Right cardiac atrium (tissue), 5 donors: ENCODE measurements at places on chromosomes 6 and 20. TPM values are rescaled to one million over a fixed set of nuclear protein-coding genes. Genes with fewer than 3 reads are reported as not detected.

Gene SYTL3
- 10.2 TPM for total RNA-seq

Gene POM121L2
- total RNA-seq = not detected

Gene LRRC1
- 3.2 TPM for total RNA-seq

Gene TRIM10
- total RNA-seq = not detected

Gene EFCAB8
- total RNA-seq = 0.64 TPM

Gene PAX1
- not detected for total RNA-seq

Gene CAPN11
- total RNA-seq = not detected

Gene VIP
- 0.91 TPM for total RNA-seq

Gene CST5
- total RNA-seq = not detected

DNA sequence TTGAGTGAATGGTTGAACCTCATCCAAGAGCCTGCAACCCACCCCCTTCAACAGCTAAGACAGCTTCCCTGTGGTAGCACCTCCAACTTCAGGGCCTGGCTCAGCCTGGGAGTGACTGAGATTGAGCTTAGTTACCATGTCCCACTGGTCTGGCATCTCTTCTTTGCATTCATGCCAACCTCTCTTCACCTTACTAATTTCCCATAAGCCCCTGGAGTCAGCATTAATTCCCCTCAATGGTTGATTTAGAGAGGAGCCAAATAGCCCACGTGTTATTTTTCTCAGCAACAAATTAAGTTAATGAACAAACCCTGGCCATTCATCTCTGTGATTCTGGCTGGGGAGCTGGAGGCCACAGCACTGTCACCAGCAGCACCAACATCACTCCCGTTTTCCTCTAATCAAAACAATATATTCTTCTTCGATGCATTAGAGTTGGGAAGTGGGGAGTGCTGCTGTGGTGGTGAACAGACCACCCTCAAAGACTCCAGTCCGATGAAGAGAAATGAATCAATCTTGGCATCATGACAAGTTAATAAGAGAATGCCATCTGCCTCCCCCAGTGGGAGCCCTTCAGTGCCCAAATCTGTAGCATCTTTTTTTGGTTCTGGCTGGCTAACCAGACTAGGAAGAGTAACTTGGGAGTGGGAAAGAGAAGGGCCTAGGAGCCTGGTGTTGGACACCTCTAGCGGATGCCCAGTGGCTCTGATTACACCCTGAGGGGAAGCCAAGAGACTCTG lies 316.9 kb upstream of the RNF24 start:
- DNase-seq = no peak

- DNase-seq = no peak
These were observed 124.2 kb upstream of the PTPN1 start for GRCh38 chr20:50385733-50386640.

DNA sequence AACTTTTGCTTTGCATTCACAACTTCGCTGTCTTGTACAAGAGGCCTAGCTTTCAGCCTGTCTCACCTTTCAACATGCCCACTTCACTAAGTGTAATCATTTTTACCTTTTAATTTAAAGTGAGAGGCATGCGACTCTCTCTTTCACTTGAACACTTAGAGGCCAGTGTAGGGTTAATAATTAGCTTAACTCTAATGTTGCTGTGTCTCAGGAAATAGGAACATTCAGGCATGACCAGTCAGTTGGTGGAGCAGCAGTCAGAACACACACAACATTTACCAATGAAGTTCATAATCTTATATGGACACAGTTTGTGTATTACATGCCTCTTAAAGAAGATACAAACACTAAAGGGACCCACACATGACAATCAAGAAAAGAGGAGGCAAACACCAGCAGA lies 47.6 kb downstream of the HTR1B start:
- DNase-seq = no peak

DNA sequence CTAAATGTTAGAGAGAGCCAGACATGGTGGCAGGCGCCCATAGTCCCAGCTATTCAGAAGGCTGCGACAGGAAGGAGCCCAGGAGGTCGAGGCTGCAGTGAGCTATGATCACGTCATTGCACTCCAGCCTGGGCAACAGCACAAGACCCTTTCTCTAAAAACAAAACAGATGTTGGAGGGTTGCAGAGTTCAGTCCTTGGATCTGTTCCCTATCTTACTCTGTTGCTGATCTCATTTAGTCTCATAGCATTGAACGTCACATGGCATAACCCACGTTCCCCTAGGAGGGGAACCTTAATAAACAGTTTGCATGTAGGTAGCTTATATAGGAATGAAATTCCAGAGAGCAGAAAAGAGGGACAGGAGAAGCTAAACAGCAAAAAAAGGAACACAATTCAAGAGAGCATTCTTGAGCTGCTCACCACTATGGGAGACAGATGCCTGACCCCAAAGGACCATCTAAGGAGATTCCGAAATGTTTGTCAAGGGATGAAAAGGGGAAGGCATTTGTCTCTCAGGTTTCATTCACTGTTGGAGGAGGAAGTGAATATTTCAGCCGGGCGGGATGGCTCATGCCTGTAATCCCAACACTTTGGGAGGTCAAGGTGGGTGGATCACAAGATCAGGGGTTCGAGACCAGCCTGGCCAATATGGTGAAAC lies 54.6 kb upstream of the PIM1 start:
- no peak for DNase-seq

- DNase-seq = no peak
These were observed 35.1 kb downstream of the TIAM2 start for GRCh38 chr6:155030148-155030720.

DNA sequence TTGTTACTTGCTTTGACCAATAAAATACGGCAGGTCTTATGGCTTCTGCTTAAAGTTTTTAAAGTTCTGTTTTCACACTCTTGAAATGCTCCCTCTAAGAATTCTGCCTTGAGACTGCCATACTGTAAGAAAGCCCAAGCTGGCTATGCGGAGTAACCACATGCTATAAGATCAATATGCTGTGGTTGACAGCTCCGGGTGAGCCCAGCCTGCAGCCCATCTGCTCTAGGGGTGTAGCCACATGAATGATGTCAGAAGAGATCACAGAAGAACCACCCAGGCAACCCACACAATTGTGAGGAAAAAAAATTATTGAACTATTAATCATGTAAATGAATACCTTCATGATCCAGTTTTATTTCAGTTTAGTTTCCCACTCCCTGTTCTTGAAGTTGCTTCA lies 26.1 kb upstream of the SH3BGRL2 start:
- DNase-seq = no peak

- DNase-seq = no peak
These were observed 82.2 kb downstream of the CHMP4B start for GRCh38 chr20:33893314-33893713.

- DNase-seq = no peak
These were observed 152.3 kb upstream of the RPS6KA2 start for GRCh38 chr6:166779381-166779780.

DNA sequence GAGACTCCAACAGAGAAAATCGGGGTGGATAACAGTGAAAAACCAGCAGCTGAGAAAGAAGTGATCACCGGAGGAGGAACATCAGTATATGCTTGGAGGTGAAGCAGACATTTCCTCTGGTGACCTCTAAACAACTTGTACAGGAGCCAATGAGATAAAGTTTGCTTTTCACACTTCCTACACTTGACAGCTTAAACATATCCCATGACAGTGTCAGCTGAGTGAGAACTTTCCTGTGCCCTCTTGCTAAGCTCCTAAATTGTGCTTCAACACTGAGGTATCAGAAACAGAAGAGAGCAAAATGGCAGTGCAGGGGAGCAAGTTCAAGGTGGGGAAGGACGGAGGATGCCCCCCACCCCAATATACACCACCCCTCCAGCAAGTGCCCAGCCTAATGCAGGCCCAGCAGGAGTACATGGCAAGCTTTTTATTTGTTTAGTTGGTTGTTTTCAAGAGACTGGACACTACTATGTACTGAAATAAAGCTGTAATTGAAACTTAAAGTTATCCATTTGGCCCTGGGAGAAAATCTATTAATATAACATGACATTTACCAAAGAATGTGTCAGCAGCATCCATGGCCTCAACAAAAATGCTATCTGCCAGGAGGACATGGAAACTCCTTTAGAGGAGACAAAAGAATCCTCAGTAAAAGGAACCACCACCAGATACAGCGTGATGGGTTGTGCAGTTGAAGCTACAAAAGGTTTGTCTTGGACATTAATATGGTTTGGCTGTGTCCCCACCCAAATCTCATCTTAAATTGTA lies 540.2 kb downstream of the PRKN start:
- no peak for DNase-seq

DNA sequence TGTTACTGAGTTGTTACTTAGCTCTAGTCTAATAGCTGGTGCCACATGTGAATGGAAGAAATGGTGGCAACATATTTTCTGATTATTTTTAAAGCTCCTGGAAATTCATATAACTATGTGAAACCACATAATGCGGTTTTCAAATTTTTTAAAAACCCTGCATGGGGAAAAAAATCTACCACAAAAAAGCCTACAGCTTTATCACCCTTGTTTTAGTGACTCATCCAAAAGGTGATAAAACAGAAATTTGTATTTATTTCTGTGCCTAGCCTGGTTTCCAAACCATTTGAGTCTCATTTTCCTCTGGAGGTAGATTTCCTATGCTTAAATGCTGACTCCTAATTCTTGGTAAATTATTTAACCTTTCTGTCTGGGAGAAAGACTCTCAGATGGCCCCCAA lies 5.4 kb upstream of the FBXO30 start:
- no peak for DNase-seq

DNA sequence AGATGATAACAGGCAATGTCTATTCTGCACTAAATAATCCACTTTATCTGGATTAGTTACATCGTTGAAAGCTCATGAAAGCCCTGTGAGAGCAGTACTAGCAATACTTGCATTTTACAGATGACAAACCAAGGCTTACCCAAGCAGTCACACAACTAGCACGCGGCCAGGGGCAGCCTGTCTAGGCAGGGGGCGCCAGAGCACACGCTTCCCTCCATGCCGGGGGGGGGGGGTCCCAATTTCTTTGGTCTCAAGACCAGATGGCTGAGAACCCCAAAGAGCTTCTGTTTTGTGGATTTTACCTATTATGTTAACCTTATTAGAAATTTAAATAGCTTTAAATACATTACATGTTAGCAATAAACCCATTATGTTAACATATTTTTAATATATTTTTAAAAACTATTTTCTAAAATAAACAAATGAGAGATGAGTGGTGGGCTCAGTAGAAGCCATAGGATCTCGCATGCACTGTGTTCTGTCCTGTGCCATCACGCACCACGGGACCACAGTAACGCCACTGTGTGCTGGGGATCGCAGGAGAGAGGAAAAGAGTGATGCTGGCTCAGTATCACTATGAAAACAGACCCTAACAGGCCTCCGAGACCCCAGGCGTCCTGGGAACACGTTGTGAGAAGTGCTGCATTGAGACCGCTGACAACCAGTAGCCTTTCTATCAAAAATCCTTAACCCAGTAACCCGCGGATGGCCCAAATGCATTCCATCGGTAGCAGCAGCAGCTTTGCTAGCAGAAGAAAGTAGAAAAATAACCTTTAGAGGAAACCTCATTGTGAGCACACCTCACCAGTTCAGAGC lies 5.3 kb upstream of the PRR18 start:
- peak; percentile 73 for DNase-seq

GRCh38 chr20:38764567-38765318 lies 16.5 kb downstream of the ACTR5 start:
- no peak for DNase-seq

GRCh38 chr20:62808211-62808865 lies 3.7 kb downstream of the OGFR start:
- peak; percentile 66 for DNase-seq

DNA sequence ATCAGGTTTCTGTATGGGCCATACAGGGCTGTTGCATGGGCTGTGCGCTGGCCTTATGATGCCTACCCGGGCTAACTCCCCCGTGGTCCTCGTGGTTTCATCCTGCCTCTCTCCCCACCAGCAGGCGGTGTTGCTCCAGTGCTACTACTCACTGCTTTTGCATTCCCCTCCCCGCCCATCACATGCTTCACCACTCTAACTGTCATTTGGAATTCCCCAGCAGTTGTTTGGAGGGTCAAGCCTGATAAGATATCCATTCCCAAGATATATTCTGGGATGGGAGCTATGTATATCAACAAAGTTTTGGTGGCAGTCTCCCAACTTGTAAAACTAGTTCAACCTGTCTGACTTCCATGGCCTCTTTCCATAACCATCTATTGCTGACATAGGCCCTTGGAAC lies 233.2 kb upstream of the SOX4 start:
- no peak for DNase-seq

DNA sequence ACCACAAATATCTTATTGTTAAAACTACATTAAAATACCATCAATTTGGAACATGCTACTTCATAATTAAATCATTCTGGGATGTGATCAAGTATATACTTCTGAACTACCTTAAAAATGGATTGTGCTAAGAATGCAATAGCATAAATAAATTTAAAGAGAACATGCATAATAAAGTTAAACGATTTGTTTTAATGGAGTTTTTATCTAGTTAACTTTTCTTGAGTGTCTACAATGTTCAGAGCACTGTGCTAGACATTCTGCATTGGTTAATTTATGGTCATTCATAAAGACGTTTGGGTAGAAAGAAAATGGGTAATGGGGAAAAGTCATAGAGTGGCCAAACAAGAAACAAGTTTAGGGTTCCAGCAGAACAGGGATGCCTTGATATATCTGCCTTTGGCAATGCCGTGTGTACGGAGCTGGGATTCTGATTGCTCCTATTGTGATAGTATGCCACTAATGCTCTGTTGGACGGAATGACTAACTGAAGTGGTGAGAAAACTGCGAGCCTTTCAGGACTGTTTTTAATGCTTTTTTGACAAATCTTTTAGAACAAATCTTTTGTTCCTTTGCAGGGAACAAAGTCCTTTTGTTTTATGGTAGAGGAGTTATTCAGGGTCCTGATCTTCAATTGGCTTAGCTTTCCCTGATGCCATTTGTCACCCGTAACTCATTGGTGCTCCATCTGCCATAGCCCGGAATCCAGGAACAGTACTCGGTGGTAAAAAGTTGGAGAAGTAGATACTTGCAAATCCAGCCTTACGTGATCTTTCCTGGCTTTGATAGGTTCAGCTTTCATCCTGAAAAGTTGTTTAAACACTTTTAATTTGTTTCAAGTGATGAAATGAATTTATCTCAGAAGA lies 162.6 kb downstream of the BCKDHB start:
- DNase-seq = no peak

DNA sequence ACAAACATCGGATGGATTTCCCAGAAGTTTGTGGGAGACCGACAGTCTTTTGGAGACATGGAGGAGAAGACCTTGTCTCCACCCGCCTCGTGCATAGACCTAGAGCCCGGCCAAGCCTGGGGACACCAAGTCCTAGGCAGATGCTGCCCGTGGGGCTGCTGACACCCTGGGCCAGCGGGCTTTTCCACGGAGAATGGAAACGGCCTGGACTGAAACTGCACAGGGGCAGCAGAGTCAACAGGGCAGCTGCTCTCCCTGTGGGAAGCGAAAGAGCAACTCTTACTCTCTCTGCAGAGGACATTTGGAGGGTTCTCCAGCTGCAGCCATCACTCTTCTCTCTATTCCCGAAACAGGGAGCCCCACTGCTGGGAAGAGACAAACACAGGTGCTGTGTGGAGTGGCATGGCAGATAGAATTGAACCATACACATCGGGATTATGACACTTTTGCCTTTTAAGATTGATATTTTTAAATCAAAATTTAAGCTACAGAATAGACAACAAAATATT lies 401.2 kb downstream of the THBS2 start:
- DNase-seq = no peak
